ENCODE measurements at places on chromosomes 5 and 9.

- DNase-seq = no peak
These were observed 47.8 kb downstream of the PLPP7 start for GRCh38 chr9:131337131-131337848.

DNA sequence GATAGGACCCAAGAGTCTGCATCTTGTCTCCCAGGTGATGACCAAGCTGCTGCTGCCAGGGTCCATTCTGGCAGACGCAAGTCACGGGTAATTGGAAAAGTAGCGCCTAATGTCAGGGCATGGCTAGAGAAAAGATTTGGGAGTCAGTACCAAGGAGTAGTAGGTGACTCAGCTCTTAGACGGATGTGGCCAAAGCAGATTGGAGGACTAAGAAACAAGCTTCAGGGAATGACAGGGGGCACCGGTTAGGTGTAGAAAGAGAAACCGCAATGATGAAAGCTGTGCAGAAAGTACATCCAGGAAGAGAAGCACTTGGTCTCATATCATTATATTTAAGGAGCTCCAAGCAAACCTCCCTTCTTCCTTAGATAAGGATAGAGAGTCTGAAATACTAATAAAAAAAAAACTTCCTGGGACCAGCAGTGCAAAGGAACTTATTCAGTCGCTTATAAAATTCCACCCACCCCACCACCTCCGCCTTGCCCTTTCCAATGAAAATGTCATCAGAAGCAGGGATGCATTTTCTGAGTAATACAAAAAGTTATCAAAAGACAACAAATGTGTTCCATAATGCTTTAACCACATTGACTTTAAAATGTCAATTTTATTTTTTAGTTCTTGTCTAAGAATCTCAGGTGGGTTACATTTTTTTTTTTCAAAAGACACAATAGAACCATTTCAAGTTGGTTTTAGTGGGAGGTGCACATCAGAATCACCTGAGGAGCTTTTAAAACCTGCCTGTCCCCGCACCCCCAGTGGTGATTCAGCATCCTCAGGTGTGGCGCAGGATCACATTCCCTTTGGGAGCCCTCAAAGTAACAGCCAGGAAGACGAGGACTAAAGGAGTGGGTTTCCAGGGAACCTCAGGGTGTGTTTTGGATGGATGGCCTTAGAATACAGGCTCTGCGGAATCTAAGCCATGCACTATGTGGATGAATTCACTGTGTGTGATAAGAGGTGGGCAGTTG is 31.2 kb downstream of the PTPN3 start:
- no peak for DNase-seq

DNA sequence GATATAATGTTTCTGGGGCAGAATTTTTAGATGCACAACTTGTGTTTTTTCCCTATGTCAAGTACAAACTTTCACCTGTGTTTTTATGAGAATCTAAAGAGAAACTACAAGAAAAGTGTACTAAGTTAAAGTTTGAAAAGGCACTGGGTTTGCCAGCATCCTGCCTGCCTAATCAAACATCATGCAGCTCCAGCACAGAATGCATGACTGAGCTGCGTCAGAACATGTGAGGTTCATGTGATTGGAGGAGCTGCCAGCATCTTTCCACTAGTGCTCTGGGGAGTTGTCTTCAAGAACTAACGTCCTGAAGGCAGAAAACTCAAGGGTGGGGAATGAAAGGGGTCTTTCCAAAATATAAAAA is 46.1 kb upstream of the RIC1 start:
- DNase-seq = no peak

GRCh38 chr9:131324736-131325679 is 35.5 kb downstream of the PLPP7 start:
- DNase-seq = no peak

GRCh38 chr9:131641618-131642495 is 96.5 kb downstream of the PRRT1B start:
- no peak for DNase-seq

DNA sequence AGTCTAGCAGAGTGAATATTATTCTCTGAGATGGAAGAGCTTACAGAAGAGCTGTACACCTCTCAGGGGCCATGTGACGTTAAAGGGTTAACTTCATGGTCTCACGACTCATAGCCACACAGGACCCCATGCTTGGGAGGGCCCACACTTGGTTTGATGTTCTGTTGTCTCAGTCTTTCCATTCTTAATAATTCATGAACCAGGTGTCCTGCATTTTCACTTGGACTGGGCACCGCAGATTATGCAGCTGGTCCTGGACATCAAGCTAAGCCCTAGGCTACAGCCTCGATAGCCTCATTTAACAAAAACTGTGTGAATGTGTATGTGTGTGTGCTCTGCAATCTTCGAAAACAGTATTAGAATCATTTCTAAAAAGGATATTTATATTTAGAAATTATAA is 323.5 kb downstream of the PLK2 start:
- DNase-seq = no peak

GRCh38 chr5:130978475-130978874 is 186.6 kb downstream of the HINT1 start:
- no peak for DNase-seq

GRCh38 chr9:38026021-38026809 is 42.8 kb downstream of the SHB start:
- DNase-seq = no peak

GRCh38 chr9:79264511-79265355 is 307.0 kb upstream of the TLE4 start:
- DNase-seq = no peak

DNA sequence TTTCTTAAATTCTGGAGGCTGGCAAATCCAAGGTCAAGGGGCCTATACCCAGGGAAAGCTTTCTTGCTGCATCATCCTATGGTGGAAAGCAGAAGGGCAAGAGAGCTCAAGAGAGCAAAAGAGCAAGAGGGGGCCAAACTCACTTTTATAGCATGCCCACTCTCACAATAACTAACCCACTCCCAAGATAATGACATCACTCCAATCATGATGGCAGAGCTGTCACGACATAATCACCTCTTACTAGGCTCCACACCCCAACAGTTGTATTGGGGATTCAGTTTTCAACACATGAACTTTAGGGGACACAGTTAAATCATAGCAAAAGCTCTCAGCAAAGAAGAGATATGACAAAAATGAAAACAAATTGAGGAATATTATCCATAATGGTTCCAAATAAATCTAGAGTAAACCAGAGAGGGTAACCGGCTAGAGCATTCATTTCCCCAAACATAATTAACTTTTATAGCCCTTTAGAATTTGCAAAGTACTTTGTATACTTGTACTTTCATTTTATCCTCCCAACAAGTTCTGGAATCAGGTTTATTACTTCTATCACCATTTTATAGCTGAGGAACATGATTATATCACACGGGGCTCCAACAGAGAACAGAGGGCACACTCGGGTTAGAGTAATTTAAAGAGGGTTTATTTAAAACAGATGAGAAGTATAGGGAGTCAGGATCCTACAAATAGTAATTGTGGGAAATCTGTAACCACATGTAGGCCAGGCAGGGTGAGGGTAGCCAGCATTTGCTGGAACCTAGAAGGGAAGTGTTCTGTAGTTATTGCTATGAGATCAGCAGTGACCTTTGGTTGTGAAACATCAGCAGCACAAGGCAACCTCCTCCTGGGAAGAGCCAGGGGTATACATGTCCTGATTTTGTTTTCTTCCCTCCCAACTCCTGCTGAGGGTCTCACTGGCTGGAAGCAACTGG is 7.2 kb upstream of the TARS1 start:
- DNase-seq = no peak

GRCh38 chr9:96173640-96174039 is 128.3 kb downstream of the HSD17B3 start:
- no peak for DNase-seq

GRCh38 chr5:128629157-128629556 is 91.1 kb upstream of the FBN2 start:
- no peak for DNase-seq

- no peak for DNase-seq
These were observed 6.5 kb downstream of the CYSTM1 start for GRCh38 chr5:140181525-140181924.

GRCh38 chr5:157109744-157110143 is 900 bp upstream of the HAVCR2 start:
- no peak for DNase-seq

- no peak for DNase-seq
These were observed 94.0 kb upstream of the RAPGEF1 start for GRCh38 chr9:131833906-131834305.

DNA sequence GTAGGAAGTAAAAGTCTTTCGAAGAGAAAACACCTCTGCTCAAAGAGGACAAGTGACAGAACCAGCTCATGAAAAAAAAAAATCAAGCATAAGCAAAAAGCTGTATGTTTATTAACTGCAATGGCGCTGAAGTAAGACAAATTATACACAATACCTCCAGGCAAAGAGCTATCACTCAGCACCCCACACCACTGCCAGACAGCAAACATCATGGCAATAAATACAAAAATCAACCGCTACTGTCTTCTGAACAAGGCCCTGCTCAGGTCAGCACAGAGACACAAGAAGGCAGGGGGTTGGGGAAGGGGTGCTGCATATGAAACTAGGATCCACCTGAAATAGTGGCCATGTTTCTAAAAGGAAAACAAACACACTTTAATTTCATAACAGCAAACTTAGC is 50.4 kb downstream of the MAPKAP1 start:
- no peak for DNase-seq

- DNase-seq = no peak
These were observed 634.7 kb upstream of the ARRDC3 start for GRCh38 chr5:92017776-92018175.

- DNase-seq = no peak
These were observed 10.3 kb upstream of the CD180 start for GRCh38 chr5:67206929-67207328.

DNA sequence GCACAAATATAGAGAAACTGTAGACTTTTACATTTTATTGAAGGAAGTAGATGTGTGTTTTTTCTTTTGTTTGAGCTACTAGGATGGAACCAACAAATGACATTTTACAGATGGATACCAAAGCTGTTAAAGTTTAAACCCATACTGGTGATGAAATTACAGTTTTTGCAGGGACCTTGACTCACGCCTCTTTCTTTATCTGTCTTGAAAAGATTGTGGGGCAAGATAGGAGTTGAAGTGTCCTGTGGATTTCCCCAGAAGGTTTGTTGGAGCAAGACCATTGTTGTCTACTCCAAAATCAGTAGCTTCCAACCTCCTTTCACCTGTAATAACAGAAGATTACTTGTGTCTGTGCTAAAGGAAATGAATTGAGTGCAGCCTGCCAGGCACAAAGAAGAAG is 4.1 kb upstream of the C5orf63 start:
- DNase-seq = no peak

- no peak for DNase-seq
These were observed 31.1 kb upstream of the STXBP1 start for GRCh38 chr9:127580879-127581475.

DNA sequence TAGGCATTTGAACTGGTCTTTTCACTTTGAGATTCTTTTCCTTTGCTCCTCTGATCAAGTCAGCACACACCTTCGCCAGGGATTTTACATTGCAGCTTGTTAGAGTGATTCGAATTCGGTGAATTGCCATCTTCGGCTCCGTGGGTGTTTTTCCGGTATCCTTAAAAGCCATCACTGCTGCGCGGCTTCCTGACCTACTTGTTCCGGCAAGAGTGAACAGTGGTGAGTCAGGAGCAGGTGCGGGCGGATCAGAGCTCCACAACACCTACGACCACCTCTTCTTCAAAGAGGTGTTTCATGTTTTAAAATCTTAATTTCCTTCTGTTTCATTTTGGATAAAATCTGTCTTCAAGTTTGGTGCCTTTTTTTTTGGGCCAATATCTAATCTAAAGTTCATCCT is 134.6 kb downstream of the TMC1 start:
- no peak for DNase-seq

DNA sequence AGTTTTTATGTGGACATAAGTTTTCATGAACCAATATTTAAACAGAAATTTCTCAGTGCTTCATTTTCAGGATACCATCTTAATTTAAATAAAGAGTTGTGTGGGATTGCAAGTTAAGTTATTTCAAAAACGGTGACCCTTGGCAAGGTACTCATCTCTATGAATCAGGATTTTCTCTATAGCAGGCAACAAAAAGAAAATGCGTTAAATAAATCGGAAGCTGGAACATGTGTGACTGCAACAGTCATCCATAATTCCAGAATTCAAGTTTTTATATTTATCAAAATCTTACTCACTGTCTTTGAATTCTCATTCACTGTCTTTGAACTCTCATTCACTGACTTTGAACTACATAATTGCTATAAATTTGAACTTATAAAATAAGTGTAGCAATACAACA is 5.8 kb upstream of the RECK start:
- no peak for DNase-seq

DNA sequence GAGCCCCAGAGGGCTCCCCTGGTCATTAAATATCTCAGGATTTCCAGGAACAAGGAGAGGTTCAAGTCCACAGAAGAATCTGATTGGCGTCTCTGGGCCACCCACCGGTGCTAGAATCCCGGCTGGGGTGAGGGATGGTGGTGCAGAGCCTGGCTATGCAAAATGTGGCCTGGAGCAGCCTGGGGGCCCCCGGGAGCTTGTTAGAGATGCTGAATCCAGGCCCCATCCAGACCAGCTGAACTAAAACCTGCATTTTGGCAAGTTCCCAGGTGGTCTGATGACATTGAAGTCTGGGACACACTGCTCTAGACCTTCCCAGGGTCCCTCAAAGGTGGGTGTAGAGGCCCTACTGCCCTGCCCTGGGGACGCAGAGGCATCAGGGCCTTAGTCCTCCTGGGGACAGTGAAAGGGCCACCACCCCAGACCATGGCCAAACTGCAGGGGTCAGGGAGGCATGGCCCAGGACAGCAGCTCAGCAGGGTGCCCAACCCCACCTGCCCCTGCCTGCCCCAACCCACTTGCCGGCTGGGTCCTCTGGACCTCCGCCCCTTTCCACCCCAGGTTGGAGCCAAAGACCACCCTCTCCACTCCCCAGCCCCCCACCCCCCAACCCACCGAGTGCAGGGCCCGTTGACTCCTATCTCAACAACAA is 34.7 kb downstream of the ADAMTS2 start:
- no peak for DNase-seq

DNA sequence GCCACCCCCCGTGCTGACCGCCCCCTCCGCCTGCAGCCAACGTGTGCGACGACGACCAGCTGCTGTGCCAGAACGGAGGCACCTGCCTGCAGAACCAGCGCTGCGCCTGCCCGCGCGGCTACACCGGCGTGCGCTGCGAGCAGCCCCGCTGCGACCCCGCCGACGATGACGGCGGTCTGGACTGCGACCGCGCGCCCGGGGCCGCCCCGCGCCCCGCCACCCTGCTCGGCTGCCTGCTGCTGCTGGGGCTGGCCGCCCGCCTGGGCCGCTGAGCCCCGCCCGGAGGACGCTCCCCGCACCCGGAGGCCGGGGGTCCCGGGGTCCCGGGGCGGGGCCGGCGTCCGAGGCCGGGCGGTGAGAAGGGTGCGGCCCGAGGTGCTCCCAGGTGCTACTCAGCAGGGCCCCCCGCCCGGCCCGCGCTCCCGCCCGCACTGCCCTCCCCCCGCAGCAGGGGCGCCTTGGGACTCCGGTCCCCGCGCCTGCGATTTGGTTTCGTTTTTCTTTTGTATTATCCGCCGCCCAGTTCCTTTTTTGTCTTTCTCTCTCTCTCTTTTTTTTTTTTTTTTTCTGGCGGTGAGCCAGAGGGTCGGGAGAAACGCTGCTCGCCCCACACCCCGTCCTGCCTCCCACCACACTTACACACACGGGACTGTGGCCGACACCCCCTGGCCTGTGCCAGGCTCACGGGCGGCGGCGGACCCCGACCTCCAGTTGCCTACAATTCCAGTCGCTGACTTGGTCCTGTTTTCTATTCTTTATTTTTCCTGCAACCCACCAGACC is 80.2 kb downstream of the NTNG2 start:
- DNase-seq = no peak

All from posterior cingulate gyrus (tissue), 11 donors.